ENCODE measurements at places on chromosomes 6 and 20.

DNA sequence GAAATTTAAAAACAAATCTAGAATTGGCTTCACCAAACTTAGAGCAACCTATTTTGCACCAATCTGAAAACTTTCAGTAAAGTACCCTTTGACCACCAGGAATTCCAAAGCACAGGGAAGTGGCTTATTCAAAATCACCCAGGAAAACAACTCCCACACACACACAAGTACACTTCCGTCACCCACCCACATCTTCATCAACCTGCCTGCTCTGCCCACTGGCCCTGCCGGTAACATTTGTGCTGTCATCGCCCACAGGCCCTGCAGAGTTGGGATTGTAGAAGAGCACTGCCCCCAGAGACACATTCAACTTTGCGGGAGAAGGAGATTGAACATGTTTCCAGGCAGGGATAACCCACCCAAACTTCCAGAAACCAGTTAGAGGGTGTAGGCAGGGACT is 19.3 kb upstream of the SCML4 start:
- no peak for DNase-seq

- no peak for DNase-seq
Observed at GRCh38 chr6:24524805-24525204, 30.0 kb downstream of the ALDH5A1 start.

- DNase-seq, result no peak
Observed at GRCh38 chr6:150877928-150878327, 12.4 kb downstream of the MTHFD1L start.

DNA sequence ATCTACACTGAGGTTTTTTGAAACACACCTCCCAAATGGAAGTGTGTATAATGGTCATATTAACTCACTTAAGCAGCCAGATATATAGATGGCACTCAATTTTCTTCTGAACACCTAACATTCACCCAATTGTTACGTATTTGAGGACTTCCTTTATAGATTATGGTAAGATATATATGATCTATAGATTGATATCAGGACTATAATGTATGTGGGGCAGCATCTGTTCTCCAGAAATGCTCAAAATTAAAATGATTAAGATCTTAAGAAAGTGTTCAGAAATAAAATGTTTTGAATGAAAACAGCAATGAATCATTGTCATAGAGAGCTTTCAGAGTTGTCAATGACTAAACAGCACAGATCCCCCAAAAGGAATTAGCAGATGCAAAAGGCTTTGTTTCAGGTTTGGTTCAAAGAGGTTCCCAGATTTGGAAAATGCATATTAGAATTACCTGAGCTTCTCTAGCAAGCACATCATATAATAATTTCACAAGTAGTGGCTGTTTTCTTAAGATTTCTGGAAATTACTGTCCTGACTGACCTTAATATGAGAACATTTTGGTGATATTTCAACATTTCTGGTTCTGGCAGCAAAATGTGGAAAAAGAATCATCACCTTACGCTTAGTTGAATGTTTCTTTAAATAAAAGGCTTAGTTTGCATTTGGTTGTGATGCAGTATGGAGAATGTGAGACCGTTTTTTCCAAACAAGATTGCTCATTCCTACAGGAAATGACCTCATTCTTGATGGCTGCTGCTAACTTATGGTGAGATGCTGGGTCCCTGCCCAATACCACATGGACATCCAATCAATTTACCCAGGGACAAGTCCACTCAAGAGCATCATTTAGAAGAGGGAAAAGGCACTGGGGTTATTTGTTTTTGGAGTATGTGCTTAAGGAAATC is 31.5 kb downstream of the TRAF3IP2 start:
- DNase-seq, result no peak

- DNase-seq, result peak; percentile 43
Observed at GRCh38 chr6:37018198-37019064, 13.0 kb downstream of the FGD2 start.

GRCh38 chr6:125766641-125767040 is 17.2 kb downstream of the HEY2 start:
- no peak for DNase-seq

- no peak for DNase-seq
Observed at GRCh38 chr6:392441-393390, 1.2 kb downstream of the IRF4 start.

DNA sequence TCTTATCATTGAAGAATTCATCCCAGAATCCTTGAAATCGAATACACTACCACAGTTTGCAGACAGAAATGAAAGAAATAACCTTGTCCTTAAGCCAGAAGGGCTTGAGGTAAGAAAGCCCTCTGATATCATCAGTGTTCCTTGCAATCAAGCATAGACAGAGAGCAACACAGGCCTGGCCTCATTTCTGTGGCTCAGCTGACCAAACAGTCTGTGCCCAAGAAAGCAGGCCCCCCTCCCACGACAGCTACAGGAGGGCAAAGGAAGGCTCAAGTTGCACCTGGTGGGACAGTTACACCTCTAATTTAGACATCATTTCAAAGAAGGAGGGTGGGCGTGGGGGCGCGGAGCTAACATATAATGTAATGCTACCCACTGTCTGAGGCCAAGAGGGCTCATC is 21.6 kb downstream of the KIF16B start:
- DNase-seq, result no peak

GRCh38 chr6:8941577-8941976 is 506.2 kb upstream of the SLC35B3 start:
- no peak for DNase-seq

DNA sequence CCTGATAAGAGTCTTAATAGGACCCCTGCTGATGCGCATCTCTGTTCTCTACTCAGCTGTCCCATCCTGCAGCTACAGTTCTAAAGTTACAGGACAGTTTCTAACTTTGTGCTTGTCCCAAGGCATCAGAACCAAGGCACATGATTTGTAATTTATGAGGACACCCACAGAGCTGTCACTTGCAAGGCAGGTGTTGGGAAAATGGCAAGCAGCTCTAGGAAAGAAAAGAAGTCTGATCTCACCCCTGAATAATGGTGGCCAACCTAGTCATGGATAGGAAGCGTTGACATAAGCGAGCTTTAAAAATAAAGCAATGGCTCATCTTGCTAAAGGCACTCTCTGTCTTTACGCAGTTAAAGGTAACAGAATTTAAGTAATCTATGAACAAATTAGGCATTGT is 127.6 kb upstream of the VGLL2 start:
- DNase-seq, result no peak

GRCh38 chr6:10363911-10364310 is 51.0 kb downstream of the TFAP2A start:
- no peak for DNase-seq

DNA sequence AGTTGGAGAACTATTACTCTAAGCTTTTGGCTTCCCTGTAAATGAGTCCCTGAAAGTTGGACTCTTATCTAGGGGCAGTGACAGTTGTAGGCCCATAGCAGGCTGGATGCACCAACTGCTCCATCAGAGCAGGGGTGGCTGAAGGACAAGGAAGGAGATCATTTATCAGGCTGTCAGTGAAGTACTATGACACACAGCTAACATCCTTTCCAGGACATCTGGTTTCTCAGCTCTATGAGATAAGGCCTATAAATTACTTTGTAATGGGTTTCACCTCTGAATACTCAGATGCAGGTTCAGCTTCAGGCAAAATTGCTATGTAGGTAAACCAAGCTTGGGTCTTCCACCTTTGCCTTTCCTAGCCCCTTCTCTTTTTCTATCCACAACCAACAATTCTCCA is 468.5 kb downstream of the KIF16B start:
- no peak for DNase-seq

- no peak for DNase-seq
Observed at GRCh38 chr20:50376888-50377459, 133.2 kb upstream of the PTPN1 start.

DNA sequence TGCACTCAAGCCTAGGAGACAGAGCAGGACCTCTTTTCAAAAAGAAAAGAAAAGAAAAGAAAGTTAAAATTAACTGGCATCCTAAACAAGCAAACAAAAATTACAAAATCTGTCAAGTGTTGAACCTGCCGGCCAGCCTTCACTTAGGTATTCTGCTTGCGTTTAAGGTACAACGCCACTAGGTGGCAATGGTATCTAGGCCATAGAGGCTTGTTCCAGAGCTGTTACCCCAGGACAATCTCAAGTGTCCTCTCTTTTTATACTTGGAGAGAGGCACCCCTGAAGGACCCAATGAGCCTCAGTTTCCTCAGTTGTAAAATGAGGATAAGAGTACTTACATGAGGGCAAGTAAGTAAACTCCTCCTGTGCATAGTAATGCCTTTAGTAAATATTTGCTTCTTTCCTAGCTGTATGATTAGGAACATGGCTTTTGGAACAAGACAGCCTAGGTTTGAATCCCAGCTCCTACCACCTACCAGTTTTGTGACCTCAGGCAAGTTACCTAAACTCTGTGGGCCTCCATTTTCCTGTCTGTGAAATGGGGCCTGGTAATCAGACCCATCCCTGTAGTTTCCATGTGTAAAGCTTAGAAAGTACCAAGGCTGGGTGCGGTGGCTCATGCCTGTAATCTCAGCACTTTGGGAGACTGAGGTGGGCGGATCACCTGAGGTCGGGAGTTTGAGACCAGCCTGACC is 5.8 kb upstream of the PACSIN1 start:
- no peak for DNase-seq

- no peak for DNase-seq
Observed at GRCh38 chr6:63514488-63515173, 57.6 kb upstream of the LOC128125822 start.

Data from esophagus squamous epithelium (tissue), 5 donors.